Activated CD8-positive, alpha-beta memory T cell treated with anti-CD3 and anti-CD28 coated beads for 1 hour (primary cell): ENCODE measurements at places on chromosomes 6 and 20.

GRCh38 chr20:39810309-39810708 is 848.2 kb downstream of the DHX35 start:
- DNase-seq = no peak

DNA sequence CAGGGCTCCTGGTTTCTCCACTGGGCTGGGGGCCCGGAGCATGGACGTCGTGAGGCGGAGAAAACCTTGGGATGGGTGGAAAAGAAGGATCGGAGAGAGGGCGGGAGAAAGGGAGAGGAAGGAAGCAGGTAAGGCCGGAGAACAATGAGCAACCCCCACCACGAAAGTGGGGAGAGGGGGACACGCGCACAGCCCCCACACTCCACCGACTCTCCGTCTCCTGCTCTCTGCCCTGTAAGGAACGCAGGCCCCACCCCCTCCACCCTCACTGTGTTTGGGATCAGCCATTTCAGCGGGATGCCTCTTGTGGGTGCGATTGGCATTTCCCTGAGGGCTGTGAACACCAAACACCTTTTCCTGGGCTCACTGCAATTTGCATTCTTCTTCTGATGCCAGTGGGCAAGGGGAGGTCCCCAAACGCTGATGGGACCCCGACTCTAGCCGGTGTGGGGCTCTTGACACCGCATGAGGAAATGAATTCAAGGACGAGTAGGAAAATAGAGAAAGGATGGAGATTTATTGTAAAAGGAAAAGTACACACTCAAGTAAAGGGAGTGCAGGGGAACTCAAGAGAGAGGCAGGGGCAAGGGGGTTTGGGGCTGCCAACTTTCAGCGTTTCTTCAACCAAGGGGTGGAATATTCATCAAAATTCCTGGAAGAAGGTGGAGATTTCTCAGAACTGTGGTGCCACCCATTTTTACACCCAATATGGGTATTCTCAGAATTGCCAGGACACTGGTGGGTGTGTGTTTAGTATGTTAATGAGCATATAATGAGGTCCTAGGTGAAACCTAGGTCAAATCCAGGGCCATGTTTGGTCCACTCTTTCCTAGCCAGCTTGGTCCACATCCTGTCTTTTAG is 13.1 kb upstream of the RAET1L start:
- no peak for DNase-seq

- DNase-seq = no peak
Measured at GRCh38 chr20:58129721-58130151, 98.7 kb downstream of the ANKRD60 start.

- DNase-seq = no peak
Measured at GRCh38 chr6:159093609-159094443, 49.0 kb upstream of the TAGAP start.

DNA sequence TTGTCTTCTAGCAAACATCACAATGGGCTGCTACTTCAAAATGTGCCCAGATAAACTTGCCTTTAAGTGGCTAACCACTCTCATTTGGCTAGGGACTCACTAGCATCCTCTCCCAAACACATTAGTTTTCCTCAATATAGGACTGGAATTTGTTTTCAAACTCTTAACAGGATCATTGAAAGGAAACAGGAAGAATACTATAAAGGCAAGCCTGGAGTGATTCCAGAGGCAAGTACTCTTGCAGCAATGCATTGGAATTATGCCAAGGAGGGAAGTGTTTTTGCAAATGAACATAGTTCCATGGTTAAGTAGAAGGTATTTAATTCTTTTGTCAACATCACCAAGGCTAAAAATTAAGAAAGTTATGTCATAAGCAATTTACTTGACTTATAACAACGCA is 12.2 kb downstream of the EPHA7 start:
- DNase-seq = no peak

- no peak for DNase-seq
Measured at GRCh38 chr6:156392648-156393047, 384.5 kb upstream of the ARID1B start.

- DNase-seq = no peak
Measured at GRCh38 chr6:123838505-123839234, 35.0 kb downstream of the NKAIN2 start.

- no peak for DNase-seq
Measured at GRCh38 chr6:4224067-4224978, 88.9 kb upstream of the ECI2 start.

DNA sequence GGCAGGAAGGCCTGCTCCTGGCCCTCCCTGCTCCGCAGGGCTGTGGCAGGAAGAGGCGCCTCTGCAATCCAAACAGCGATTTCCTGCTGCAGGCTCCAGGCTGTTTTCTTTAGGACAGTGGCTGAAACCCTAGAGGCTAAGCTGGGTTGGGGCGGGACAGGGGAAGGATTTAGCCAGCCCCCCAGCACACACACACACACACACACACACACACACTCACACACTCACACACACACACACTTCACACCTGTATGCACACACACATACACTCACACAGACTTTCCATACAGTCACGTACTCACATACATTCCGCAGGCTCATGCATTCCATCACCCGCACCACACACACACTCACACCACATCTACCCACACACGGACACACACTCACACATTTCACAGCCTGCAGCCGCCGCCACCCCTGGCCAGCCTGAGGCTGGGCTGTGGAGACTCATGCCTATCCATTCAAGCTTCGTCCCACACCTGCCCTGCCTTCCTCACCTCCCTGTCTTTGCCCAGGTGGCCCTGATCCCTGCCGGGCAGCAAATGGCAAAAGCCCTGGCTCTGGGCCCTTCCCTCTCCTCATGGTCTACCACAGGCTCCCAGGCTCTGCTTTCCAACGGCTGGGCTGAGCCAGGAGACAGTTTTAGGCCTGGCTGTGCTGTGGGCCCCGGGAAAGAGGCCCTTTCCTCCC is 17.9 kb downstream of the MDFI start:
- DNase-seq = no peak
